ENCODE measurements at places on chromosomes 11 and 22. TPM values are rescaled to one million over a fixed set of nuclear protein-coding genes. Genes with fewer than 3 reads are reported as not detected.

The PRDM11 gene
- polyA plus RNA-seq, result 3.3 TPM

The MS4A3 gene
- not detected for polyA plus RNA-seq

The CD3D gene
- 2.1 TPM for polyA plus RNA-seq

The SAA1 gene
- 1,277 TPM for polyA plus RNA-seq

The SEPTIN3 gene
- polyA plus RNA-seq, result 6.4 TPM

The CTSW gene
- 0.88 TPM for polyA plus RNA-seq

The POU2AF2 gene
- not detected for polyA plus RNA-seq

The KRTAP5-7 gene
- not detected for polyA plus RNA-seq

The GAL gene
- polyA plus RNA-seq, result 0.67 TPM

The ANO1 gene
- 3.9 TPM for polyA plus RNA-seq

The TMPRSS5 gene
- polyA plus RNA-seq, result 1.0 TPM

DNA sequence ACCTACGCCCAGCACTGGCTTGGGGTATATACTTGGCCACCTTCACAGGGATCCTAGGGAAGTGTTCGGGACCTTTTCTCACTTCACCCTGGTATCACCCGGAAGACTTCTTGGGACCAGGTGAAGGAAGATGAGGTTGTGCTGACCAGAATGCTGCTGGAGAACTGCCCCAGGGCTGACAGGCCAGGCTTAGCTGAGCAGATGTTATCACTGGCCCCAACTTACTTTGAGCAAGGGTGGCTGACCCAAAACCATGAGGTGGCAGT lies 4.5 kb downstream of the FTH1 start:
- H3K4me1 ChIP-seq, result peaks cover 16% of the 10 kb centered on the region
- peak overlapping the region; percentile 43 for H3K27ac ChIP-seq
- H3K36me3 ChIP-seq, result no peaks in the 10 kb centered on the region
- no peaks in the 10 kb centered on the region for H3K27me3 ChIP-seq

DNA sequence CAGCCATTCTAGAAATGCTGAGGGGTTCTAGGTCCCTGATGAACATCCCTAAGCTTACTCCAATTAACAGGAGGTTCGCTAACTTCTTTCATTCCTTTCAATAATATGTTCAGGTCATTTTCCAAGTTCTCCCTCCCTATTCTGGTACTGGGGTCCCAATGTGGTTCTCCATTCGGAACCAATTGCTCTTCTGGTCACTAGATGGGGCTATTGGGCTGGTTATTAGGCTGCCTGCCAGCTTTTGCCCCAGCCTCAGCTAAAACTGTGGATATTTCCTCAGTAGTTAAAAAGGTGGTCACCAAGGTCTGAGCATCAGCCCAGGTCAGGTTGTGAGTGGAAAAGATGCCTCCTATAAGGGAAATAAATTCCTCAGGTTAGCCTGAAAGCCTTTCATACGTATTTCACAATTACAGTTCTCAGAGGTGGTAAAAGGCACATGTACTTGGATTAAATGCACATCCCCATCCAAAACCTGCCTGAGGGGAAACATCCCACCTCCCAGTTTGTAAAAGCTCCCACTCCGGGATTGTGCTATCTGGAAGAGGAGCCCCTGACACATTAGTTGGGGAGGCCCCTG lies 161.1 kb upstream of the CCDC179 start:
- DNase-seq, result peak; percentile 23
- no peak overlapping the region for H3K4me3 ChIP-seq
- H3K27ac ChIP-seq, result no peak overlapping the region
- H3K4me1 ChIP-seq, result no peaks in the 10 kb centered on the region
- no peaks in the 10 kb centered on the region for H3K27me3 ChIP-seq
- no peaks in the 10 kb centered on the region for H3K36me3 ChIP-seq

DNA sequence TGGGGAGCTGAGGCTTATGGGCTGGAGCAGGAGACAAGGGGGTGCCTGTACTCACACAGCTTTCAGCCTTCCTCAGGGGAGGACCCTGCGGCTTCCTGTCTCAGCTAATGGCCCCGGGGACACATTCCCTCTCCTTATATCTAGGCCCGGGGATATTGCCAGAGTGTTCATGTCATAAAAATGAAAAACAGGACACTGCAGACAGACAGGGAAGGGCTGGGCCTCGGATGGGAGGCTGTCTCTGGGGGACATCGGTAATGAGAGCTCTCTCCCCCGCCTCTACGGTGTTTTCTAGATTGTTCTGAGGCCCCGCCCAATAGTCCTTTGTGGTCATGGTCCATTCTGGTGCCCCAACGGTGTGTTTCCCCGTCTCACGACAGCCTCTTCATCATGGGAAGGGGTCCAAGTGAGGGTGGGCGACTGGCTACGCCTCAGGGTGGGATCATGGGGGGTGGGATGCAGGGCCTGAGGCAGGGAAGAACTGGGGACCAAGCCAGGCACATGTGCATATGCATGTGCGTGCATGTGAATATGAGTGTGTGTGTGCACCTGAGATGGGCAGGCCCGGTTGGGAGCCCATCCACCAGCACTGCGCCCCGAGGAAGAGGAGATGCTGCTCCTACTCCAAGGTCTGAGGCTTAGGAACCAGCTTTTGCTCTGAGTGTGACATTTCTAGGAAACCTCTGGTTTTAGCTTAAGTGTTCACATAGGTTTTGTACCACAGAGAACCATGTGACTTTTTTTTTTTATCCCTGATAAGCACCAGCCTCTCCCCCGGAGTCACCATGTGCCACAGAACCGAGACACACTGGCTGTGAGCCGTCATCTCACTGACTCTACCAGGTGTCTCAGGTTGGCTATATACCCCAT lies 5.3 kb downstream of the ARVCF start:
- peaks cover 18% of the 10 kb centered on the region for H3K4me1 ChIP-seq
- H3K27ac ChIP-seq, result no peak overlapping the region
- no peak overlapping the region for H3K4me3 ChIP-seq
- DNase-seq, result no peak

- peak overlapping the region; percentile 46 for H3K4me3 ChIP-seq
- no peaks in the 10 kb centered on the region for H3K4me1 ChIP-seq
- no peak for DNase-seq
- peaks cover 41% of the 10 kb centered on the region for H3K27me3 ChIP-seq
- H3K27ac ChIP-seq, result no peak overlapping the region
- no peaks in the 10 kb centered on the region for H3K36me3 ChIP-seq
Observed at GRCh38 chr22:46538814-46539160, 1.4 kb upstream of the CELSR1 start.

DNA sequence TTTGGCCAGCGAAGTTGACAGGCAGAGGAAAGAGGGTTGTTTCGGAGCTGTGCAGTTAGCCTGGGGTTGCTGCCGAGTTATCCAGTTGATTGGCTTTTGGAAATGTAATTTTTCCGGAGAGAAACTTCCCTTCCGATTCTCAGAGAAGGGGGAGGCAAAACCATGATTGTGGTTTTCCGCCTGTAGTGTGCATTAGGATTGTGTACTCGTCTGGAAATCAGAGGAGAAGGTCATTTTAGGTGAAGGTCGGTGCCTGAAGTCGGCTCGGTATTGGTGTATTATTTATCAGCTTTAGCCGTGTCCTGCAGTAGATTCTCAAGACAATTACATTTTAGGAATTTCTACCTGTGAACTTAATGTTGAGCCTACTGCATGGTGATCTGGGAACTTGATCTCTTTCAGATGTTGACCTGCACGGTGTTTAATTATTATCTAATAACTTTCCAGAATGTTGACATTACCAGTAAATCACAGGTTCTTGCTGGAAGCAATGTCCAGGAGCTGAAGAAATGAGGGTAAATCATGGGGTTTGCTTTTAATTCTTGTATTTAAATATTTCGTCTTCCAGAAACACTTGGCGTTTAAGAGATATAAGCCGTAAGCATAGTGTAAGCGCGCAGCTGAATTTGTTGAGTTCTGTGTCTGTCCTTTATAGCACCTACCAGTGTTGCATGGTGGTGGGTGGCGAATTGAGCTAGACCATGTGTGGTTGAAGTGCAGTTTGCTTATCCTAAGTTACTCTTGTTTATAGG lies 1.3 kb downstream of the ARHGEF12 start:
- DNase-seq, result no peak
- peaks cover 22% of the 10 kb centered on the region for H3K4me1 ChIP-seq

GRCh38 chr11:94020777-94021481 lies at the start of gene HEPHL1:
TSS of gene HEPHL1 (plus strand) at chr11:94021354. CDS start at chr11:94021369, 15 bp downstream.
- no peaks in the 10 kb centered on the region for H3K4me1 ChIP-seq
- no peak within 1 kb of the TSS for H3K4me3 ChIP-seq
- no peak for DNase-seq

GRCh38 chr11:5809122-5809519 lies 397 bp downstream of the OR52N2 start:
- no peaks in the 10 kb centered on the region for H3K4me1 ChIP-seq
- peak overlapping the region; percentile 21 for H3K4me3 ChIP-seq
- no peak for DNase-seq
- H3K36me3 ChIP-seq, result no peaks in the 10 kb centered on the region
- no peak overlapping the region for H3K27ac ChIP-seq

- no peak overlapping the region for H3K27ac ChIP-seq
- H3K36me3 ChIP-seq, result no peaks in the 10 kb centered on the region
- no peak overlapping the region for H3K4me3 ChIP-seq
Observed at GRCh38 chr11:10746871-10747270, 4.2 kb upstream of the CTR9 start.

DNA sequence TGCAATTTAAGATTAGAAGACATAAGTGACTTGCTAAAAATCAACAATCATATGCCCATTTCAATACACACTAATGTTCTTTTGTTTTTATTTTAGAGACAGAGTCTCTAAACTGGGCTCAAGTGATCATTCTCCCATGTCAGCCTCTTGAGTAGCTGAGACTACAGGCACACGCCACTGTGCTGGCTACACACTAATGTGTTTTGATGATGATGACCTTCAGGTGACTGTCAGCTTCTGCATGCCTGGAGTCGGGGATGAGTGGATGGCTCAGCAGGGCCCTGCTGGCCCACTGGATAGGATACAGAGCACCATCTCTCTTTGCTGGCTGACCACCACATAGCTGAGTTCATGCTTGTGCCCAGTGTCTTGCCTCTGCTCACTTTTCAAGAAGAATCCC lies 27.0 kb upstream of the POU2AF1 start:
- H3K27ac ChIP-seq, result no peak overlapping the region
- no peaks in the 10 kb centered on the region for H3K4me1 ChIP-seq
- no peak overlapping the region for H3K4me3 ChIP-seq
- no peaks in the 10 kb centered on the region for H3K36me3 ChIP-seq
- H3K27me3 ChIP-seq, result no peaks in the 10 kb centered on the region

DNA sequence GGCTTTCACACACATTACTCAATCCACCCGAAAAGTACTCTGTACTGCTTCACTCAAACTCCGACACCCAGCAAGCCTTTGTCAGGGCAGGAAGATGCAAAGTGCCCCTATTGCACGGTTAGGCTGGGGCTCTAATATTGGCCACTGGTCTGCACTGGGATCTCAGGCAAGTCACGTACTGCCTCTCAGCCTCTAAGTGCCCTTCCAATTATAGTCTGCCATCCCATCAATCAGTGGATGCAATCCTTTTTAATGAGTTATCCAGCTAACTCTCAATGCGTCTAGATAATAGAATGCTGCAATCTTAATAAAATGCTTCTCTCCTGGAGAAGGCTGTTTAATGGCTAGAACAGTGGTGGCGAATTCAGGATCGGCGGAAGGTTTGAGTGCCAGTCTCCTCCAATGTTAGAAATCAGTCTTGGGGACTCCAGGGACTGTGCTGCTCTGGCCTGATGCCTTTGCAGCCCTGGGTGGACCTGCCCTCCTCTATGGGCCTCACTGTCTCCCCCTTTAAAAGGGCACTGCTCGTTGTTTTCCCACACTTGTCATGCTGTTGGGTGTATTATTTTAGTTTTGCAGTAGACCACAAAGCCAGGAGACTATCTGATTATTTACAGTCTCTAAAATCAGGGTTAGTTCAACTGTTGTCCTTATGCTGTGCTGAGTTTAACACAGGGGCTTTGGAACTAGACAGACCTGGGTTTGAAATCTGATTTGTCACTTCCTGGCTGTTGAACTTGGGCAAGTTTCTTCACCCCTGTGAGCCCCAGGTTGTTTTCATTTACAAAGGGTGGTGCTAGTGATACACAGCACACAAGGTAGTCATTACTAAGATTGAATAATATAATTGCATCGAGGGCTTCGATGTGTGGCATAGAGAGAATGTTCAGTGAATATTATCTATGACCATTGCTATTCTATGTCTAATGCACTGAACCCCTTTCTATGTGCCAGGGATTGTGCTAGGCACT lies 36.7 kb downstream of the CLMP start:
- H3K4me1 ChIP-seq, result no peaks in the 10 kb centered on the region
- H3K36me3 ChIP-seq, result no peaks in the 10 kb centered on the region
- no peak overlapping the region for H3K4me3 ChIP-seq
- H3K27ac ChIP-seq, result no peak overlapping the region

GRCh38 chr11:124415356-124415923 lies 9.2 kb downstream of the OR8B4 start:
- H3K27me3 ChIP-seq, result no peaks in the 10 kb centered on the region
- no peaks in the 10 kb centered on the region for H3K4me1 ChIP-seq
- no peaks in the 10 kb centered on the region for H3K36me3 ChIP-seq
- peak; percentile 21 for DNase-seq
- no peak overlapping the region for H3K4me3 ChIP-seq

- peak overlapping the region; percentile 58 for H3K27ac ChIP-seq
- peaks cover 24% of the 10 kb centered on the region for H3K4me1 ChIP-seq
- H3K27me3 ChIP-seq, result no peaks in the 10 kb centered on the region
- H3K36me3 ChIP-seq, result no peaks in the 10 kb centered on the region
Observed at GRCh38 chr11:86978756-86979608, 23.8 kb upstream of the FZD4 start.

- no peak overlapping the region for H3K27ac ChIP-seq
- no peaks in the 10 kb centered on the region for H3K36me3 ChIP-seq
- no peaks in the 10 kb centered on the region for H3K27me3 ChIP-seq
- H3K4me3 ChIP-seq, result no peak overlapping the region
Observed at GRCh38 chr11:78722786-78723185, 148.1 kb upstream of the NARS2 start.

GRCh38 chr11:14067686-14068085 lies 105.2 kb downstream of the SPON1 start:
- no peaks in the 10 kb centered on the region for H3K27me3 ChIP-seq
- H3K4me3 ChIP-seq, result no peak overlapping the region
- no peak for DNase-seq
- H3K4me1 ChIP-seq, result no peaks in the 10 kb centered on the region

DNA sequence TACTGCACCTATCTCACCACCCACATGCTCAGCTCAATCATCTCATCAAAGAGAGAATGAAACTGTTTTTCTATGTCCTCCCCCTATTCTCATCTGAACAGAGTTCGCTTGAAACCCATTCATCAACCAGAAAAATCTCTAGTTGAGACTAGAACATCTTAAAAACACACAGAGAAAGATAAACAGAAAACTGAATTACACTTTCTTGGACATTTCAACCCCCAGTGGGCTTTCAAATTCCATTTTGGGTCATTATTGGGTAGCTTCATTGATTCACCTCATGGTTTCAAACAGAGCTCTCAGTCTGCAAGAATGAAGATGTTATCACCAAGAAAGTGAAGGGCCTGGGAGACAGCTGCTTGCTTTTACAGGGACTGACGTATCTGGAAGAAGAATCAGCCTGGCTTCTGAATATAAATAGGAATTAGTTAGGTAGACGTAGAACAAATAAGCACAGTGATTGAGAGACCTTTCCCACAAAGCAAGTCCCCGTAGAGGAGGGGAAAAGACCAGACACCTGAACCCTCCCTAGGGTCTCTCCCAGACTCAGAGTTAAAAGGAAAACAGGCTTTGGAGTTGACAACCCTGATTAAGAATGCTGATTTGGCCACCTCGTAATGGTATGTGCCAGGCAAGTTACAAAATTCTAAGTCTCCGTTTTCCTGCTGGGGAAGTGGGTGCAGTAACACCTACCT lies 155.7 kb downstream of the BBOX1 start:
- DNase-seq, result no peak
- H3K4me1 ChIP-seq, result peaks cover 19% of the 10 kb centered on the region
- H3K27me3 ChIP-seq, result no peaks in the 10 kb centered on the region
- no peak overlapping the region for H3K4me3 ChIP-seq

- no peaks in the 10 kb centered on the region for H3K27me3 ChIP-seq
- peaks cover 27% of the 10 kb centered on the region for H3K4me1 ChIP-seq
- no peak overlapping the region for H3K27ac ChIP-seq
Observed at GRCh38 chr11:10628508-10629236, 60.2 kb upstream of the LYVE1 start.
